Substantia nigra (tissue), 51 donors: ENCODE measurements at places on chromosomes 3 and 15.

GRCh38 chr3:53555068-53555588 lies 60.7 kb downstream of the CACNA1D start:
- no peak for DNase-seq

GRCh38 chr3:31917303-31918005 lies 63.6 kb downstream of the OSBPL10 start:
- DNase-seq: no peak

DNA sequence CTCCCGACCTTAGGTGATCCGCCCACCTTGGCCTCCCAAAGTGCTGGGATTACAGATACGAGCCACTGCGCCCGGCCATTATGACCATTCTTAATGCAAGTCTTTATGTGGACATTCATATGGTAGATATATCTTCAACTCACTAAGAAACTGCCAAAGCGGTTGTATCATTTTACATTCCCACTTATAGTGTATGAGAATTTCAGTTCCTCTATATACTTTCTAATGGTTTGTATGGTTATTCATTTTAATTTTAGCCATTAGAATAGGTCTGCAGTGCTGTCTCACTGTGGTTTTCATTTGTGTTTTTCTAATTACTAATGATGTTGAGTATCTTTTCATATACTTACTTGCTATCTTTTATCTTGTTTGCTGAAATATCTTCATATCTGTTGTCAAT lies 32.5 kb downstream of the TCF12 start:
- DNase-seq: no peak

- no peak for DNase-seq
Observed at GRCh38 chr3:44513513-44513912, 36.0 kb upstream of the ZNF445 start.

DNA sequence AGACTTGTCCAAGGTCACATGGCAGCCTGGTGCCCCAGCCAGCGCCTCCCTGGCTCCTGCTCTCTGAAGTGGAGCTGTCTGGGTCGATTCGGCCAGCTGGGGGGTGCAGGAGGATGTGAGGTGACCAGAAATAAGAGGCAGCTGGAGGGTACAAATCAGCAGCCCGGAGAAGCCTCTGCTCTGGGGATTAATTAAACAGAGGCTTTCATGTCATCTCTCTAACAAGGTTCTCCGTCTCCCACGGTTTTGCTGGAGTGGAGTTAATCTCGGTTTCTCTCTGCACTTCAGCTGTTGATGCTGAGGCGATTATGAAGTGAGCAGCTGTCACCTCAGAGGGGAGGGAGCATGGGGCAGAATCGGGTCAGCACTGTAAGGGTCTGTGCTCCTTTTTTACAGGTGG lies 236.8 kb downstream of the TLE3 start:
- no peak for DNase-seq

DNA sequence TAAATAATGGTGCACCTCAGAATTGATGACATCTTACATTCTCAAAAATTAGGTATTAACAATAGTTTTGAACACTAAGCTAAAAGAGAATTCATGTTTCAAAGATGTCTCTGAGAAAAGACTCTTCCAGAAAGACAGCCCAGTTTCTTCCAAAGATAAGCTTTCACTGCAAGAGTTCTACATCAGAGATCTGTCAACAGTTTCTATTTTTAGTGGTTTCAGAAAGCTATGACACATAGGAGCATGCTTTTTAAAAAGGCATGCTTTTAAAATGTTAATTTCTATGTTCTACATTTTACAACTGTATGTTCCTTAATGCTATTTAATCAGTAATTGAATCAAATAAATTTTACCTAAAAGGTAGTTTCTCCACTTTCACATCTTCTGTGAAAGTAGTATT lies 88.2 kb downstream of the PLOD2 start:
- DNase-seq: no peak

DNA sequence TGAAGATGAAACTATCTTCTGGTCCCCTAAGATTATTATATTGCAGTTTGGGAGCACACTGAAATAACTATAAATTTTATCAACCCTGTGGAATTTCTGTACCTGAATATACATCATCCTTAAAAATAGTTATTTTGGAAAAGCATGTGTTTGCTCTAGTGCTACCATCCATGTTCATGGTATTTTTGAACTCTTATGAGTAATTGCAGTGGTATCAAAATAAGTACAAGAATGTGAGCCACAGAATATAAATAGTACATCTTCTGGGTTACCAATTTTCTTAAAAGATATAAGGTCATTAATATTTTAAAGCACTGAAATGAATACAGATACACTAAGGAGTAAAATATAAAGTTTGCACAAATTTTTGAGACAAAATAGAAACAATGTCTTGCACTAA lies 206.5 kb downstream of the CBLB start:
- no peak for DNase-seq

- DNase-seq: no peak
Observed at GRCh38 chr15:42490291-42490670, 660 bp downstream of the ZNF106 start.

GRCh38 chr3:4225005-4225471 lies 78.1 kb upstream of the SETMAR start:
- DNase-seq: no peak

DNA sequence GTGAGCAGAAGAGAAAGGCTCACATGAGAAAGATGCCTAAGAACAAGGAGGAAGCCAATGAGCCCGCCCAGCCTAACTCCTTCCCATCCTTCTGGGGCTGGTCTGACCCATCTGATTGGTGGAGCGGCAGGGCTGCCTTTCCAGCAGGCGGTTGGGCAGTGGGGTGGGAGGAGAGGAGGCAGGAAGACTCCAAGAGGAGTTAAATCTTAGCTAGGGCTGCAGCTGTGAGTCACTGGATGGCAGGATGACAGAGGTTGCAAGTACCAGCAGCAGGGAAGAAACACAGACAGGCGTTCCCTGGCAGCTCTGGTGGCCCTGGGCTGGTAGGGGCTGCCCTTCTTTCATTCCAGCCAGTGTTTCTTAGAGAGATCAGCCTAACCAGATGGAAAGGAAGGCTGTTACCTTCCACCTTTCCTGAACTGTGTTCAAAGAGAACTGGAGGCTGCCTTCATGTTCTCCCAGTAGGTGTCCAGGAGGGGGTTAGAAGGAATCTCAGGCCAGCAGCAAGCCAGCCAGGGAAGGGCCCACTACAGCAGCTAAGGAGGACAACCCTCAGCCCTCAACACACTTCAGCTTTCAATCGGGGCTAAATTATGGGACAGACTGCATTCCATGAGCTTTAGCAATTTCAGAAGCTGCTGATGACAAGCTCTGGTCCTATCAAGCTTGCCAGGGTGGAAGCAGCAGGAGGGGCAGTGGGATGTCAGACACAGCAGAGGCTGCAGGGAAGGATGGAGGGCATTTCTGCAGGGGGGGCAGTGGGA lies 50.3 kb downstream of the CHSY1 start:
- peak; percentile 38 for DNase-seq

GRCh38 chr3:165658027-165658426 lies 179.2 kb downstream of the BCHE start:
- no peak for DNase-seq

- DNase-seq: no peak
Observed at GRCh38 chr3:10365791-10366190, 44.9 kb upstream of the SEC13 start.

GRCh38 chr3:3619815-3620214 lies 179.4 kb upstream of the LRRN1 start:
- no peak for DNase-seq

DNA sequence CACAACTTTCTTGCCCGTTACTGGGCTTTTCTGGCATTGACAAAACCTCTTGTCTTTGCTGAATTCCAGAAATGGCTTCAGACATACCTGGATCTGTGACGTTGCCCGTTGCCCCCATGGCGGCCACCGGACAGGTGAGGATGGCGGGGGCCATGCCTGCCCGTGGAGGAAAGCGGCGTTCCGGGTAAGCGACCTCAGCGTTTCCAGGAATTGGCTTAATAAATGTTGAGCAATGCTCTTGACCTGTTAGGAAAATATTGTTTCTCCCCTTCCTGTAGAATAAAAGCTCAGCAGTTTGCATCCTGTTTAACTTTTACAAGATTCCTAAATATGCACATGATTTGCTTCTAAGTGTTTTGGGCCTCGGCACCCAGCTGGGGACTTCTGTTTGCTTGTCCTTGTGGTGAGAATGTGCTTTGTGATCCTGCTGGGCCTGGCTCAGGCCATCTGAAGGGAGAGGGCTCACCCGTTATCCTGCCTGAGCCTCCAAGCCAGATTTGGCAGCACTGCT lies 46.7 kb downstream of the ARNT2 start:
- DNase-seq: no peak

DNA sequence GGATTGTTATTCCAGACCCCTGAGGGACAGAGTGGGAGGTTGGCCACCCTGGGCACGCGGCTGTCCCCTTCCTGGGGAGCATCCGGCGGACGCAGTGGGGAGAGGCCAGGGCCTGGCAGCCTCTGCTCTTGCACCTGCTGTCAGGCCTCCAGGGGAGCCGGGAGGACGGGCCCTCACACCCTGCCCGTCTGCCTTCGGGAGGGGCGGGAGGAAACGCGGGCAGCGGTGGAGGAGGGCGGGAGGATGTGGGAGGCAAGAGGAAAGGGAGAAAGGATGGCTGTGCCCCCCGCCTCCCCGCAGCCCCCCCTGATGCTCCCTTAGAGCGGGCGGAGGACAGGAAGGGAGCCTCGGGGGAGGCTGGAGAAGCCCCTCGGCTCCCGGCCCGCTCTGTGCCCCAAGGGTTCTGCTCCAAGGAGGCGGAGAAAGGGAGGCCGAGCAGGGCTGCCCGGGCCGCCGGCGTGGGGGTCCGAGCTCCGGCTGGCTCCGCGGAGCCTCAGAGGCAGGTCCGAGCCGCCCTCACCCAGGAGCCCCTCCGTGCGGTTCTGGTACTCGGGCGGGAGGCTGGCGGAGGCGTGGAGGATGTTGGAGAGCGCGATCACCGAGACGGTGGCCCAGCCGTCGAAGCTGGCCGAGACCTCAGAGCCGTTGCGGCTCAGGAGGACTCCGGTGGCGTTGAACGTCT lies 40.9 kb downstream of the MUC20 start:
- no peak for DNase-seq

- DNase-seq: no peak
Observed at GRCh38 chr3:157786211-157786610, 283.0 kb upstream of the VEPH1 start.

- DNase-seq: no peak
Observed at GRCh38 chr15:56056626-56057025, 63.2 kb upstream of the NEDD4 start.

DNA sequence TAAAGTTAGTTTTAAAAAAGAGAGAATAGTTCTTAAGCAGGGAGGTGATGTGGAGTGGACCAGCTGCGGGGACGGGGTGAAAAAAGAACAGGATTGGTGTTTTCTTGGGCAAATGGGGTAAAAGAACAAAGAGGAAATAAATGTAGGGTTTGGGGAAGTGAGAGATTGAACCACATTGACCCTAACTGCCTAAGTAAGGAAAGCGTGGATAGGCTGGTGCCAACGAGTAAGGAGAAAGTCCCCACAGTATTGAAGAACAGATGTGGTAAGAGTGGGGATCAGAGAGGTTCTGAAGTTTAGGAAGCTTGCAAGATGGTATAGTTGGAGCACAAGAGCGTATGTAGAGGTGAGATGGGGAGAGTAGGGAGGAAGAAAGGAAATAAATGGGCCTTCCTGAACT lies 17.0 kb downstream of the IREB2 start:
- DNase-seq: no peak

GRCh38 chr15:60975952-60976351 lies 253.2 kb downstream of the RORA start:
- no peak for DNase-seq

DNA sequence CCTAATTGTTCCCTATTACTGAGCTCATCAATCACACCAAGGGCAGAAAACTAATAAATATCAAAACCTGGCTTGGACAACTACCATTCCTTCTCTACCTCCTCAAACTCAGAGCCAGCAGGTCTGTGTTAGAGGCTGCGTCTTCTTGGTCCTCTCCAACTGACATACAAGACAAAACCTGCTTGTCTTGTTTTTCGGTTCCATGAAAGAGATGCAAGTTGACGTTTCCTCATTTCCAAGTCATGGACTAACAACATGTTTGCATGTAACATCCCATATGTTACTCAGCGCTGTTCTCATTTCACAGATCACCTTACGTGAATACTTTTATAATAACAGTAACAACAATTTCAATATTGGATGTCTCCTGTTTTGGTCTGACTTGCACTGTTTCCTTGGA lies 110.9 kb downstream of the LMLN start:
- DNase-seq: no peak

DNA sequence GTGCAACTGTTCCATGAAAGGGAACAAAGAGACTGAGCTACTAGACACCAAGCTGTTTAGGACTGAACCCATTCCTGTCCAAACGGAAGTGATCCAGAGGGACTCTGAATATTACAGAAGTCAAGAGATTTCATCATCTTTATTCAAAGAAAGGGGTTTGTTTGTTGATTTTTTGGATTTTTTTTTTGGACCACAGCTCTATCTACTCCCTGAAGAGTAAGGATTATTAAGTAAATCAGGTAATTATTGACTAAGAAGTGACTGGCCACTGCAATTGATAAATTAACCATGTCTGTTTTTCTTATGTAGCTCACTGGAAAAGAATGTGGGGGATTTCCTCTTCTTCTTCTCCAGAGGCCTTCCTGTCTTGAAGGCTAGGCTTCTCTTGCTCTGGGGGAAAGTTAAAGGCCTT lies 146.6 kb upstream of the TPM1 start:
- DNase-seq: no peak

DNA sequence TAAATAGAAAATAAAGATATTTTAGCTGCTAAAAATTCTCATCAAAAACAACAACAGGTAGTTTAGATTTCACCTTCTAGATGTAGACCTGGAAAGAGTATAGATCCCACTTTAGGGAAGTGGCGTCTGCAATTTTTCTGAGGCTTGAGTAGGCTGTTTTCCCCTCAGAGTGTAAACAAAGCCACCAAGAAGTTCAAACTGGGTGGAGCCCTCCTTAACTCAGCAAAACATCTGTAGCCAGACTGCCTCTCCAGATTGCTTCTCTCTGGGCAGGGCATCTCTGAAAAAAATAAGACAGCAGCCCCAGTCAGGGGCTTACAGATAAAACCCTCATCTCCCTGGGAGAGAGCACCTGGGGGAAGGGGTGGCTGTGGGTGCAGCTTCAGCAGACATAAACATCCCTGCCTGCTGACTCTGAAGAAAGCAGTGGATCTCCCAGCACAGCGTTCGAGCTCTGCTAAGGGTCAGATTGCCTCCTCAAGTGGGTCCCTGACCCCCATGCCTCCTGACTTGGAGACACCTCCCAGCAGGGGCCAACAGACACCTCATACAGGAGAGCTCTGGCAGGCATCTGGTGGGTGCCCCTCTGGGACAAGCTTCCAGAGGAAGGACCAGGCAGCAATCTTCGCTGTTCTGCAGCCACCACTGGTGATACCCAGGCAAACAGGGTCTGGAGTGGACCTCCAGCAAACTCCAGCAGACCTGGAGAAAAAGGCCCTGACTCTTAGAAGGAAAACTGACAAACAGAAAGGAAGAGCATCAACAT lies 259.6 kb downstream of the STXBP5L start:
- DNase-seq: no peak
